ENCODE measurements at places on chromosomes 6 and 20.
A peak's percentile ranks its signal among the peaks of the same experiment; 100 is the strongest.

- no peak for DNase-seq
Observed at GRCh38 chr6:30879684-30880427, 4.5 kb upstream of the DDR1 start.

- no peak for DNase-seq
Observed at GRCh38 chr6:132481189-132481588, 31.7 kb downstream of the STX7 start.

- DNase-seq, result peak; percentile 72
Observed at GRCh38 chr20:50111120-50111828, 1.7 kb downstream of the UBE2V1 start.

DNA sequence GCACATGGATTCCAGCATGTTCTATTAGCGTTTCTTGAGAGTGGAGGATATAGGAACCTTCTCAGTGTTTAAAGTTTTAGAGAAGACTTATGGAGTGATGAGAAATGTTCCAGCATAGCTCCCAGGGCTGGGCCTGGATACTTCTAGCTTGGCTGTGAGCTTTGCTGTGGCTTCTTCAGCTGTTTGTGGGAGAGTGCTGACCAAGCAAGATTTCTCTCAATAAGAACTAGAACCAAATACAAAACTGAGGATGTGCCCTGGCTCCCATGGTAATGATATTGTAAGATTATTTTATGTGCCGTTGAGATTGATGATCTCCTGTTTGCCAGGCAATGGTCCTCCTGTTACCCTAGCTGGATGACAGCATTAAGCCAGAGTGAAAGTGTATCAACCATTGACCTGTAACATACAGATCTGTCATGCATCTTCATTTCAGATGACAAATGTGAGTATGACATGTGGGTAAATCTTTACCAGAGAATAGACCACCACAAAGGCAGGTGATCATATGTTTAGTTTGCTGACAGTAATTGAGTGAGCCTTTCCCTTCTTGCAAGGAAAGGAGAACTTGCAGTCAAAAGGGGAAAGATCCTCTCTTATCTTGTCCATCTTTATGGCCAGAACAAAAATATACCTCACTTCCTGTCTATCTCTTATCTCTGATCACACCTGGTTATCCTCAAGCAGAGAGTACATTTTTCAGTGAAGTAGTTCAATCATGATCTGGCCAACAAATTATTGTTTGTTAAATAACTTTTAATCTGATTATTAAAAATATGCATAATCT lies 180.1 kb downstream of the SLC24A3 start:
- no peak for DNase-seq

GRCh38 chr20:50517817-50518154 lies 7.6 kb downstream of the PTPN1 start:
- DNase-seq, result no peak

GRCh38 chr6:3138341-3138740 lies 19.0 kb downstream of the TUBB2A start:
- no peak for DNase-seq

DNA sequence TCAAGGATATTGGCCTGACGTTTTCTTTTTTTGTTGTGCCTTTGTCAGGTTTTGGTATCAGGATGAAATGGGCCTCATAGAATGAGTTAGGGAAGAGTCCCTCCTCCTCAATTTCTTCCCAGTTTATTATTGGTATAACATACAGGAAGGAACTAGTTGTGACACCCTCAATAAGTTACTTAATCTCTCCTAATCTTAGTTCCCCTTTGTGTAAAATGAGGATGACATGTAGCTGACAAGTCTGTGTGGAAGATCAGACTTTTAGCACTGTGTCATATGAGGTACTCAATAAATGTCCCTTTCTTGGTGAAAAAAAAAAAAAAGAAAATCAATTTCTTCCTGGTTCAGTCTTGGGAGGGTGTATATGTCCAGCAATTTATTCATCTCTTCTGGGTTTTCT lies 155.8 kb downstream of the PDE7B start:
- DNase-seq, result no peak

- peak; percentile 81 for DNase-seq
Observed at GRCh38 chr6:80133020-80133419, 26.5 kb downstream of the BCKDHB start.

- no peak for DNase-seq
Observed at GRCh38 chr20:43011491-43011890, 178.2 kb downstream of the PTPRT start.

DNA sequence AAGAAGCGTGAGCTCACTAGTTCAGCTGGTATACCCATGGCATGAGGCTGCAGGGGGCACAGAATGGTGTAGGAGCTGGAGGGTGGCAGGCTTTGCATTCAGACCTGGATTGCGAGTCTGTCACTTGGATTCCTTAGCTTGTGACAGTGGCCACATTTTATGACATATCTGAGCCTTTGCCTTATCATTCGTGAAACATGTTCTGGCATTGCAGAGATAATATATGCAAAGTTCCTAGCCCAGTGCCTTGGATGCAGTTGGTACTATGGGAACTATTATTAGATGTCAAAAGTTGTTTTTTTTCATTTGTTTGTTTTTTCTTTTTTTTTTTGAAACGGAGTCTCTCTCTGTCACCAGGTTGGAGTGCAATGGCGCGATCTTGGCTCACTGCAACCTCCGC lies 230.7 kb upstream of the PRDM1 start:
- no peak for DNase-seq

DNA sequence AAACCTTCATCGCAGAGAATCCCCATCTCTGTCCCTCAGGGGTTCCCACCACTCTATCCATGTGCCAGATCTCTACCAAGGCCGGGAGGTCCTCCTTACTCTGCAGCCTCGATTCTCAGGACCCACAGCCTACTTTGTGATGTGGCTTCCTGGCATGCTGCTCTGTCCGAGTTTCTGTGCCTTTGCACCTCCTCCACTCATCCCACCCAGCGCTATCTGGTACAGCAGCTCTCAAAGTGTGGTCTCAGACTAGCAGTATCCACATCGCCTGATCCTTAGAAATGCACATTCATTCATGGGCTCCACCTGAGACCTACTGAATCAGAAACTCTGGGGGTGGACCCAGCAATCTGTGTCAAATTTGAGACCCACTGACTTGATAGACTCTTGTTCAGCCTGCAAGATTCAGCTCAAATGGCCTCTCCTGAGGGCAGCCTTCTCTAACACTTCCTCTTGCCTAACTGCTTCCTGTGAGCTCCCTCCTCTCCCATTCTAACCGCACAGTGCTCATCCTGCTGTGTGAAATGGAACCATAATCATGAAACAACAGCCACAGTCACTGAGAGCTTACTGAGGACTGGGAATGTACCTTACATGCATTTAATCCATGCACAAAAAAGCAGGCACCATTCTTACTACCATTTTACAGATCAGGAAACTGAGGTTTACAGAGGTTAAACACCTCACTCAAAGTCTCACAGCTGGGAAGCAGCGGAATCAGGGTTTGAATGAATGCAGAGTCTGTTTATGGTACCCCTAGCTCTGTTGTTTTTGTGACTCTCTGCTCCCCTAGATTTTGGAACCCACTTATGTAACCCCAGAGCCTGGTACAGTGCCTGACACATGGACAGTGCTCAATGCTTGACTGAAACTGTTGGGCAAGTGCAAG lies 69.4 kb downstream of the JPH2 start:
- no peak for DNase-seq

GRCh38 chr6:17281497-17282481 lies 628 bp downstream of the RBM24 start:
- peak; percentile 6 for DNase-seq

- DNase-seq, result no peak
Observed at GRCh38 chr6:53682632-53683031, 17.1 kb upstream of the KLHL31 start.

Measured in brain microvascular endothelial cell (primary cell).